ENCODE measurements at places on chromosomes 6 and 20. TPM values are rescaled to one million over a fixed set of nuclear protein-coding genes. Genes with fewer than 3 reads are reported as not detected.

Gene CDKN1A
- total RNA-seq, result 43.6 TPM

DNA sequence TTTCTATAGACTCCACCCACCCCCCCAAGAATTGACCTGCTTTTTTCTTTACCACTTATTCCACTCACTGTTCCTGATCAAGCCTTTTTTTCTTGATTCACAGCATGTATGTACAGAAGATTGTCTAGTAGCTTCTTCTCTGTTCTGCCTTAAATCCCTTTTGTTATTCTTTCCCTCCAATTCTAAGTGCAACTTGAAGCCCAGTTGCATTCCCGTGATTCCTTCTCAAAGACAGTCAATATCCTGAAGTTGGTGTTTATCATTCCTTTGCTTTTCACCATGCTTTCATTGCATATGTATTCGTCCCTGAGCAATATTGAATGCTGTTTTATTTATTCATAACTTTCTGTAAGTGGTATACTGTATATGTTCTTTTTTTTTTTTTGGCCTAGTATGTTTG is 21.0 kb downstream of the XRN2 start:
- H3K4me1 ChIP-seq, result peaks cover 43% of the 10 kb centered on the region
- no peaks in the 10 kb centered on the region for H3K27me3 ChIP-seq
- H3K27ac ChIP-seq, result no peak overlapping the region
- H3K36me3 ChIP-seq, result no peaks in the 10 kb centered on the region

DNA sequence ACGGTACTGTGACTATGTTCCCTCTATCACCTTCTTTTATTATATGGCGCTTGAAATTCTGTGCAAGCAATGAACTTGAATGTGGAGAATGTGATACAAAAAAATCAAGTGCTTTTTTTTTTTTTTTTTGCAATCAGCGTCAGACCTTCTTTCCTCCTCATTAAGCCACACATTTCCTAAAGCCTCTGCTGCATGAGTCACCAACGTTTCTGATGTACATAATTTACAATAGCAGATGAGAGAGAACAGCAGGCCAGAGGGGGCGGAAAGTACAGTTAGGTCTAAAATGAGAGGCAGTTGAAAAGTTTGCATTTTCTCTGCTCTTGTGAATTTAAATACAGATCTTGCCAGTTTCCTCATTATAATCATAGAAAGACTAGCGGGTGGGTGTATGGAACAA is 114.6 kb upstream of the RIPOR2 start:
- peaks cover 4% of the 10 kb centered on the region for H3K4me1 ChIP-seq
- no peaks in the 10 kb centered on the region for H3K36me3 ChIP-seq
- no peak for DNase-seq
- no peak overlapping the region for H3K4me3 ChIP-seq
- H3K27ac ChIP-seq, result no peak overlapping the region

DNA sequence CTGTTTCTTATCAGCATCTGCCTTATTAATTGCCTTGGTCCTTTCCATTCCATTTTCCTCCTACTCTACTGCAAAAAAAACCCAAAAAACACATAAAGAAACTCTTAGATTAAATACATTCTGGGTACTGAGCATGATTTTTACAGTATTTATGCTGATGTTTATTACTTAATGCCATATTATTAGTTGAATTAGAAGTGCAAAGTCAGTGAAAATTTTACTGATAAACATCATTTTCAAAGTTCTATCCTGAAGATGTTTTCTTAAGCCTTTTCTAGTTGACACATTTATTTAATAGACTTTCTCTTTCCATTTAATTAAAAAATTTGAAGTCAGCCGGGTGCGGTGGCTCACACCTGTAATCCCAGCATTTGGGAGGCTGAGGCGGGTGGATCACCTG is 236.0 kb upstream of the RUNX2 start:
- H3K27me3 ChIP-seq, result no peaks in the 10 kb centered on the region
- H3K4me3 ChIP-seq, result no peak overlapping the region
- no peak for DNase-seq
- no peaks in the 10 kb centered on the region for H3K36me3 ChIP-seq

GRCh38 chr20:57408536-57409233 is 17.5 kb downstream of the RBM38 start:
- no peaks in the 10 kb centered on the region for H3K27me3 ChIP-seq
- DNase-seq, result no peak
- H3K4me3 ChIP-seq, result no peak overlapping the region
- peaks cover 12% of the 10 kb centered on the region for H3K4me1 ChIP-seq
- peaks cover 51% of the 10 kb centered on the region for H3K36me3 ChIP-seq
- H3K27ac ChIP-seq, result no peak overlapping the region

DNA sequence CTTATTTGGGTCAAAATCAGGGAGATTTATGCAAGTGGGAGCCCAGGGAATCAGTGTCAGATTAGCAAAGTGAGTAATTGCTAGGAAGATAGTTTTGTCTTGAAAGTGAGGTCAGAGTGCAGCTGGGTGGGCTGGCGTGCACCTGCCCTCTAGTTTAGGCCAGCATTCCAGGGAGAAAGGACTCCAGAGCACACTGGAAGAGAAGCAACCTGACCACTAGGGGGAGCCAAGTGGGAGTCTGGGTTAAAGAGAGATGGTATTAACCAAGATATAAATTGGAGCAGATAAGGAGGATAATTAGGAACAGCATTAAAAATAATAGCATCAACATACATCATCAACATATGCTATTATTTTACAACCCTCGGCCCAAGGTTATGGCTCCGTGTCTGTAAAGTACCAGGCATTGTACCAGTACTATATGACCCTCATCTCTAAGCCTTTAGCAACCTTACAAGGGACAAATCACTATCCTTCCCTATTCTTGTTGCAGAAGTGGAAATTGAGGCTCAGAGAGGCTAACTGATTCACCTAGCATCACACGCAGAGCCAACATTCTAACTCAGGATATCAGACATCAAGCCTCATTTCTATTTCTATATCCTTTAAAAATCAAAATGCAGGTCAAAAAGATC is 57.8 kb downstream of the SLC2A10 start:
- no peaks in the 10 kb centered on the region for H3K4me1 ChIP-seq
- no peak overlapping the region for H3K4me3 ChIP-seq
- H3K27ac ChIP-seq, result no peak overlapping the region
- no peak for DNase-seq
- H3K36me3 ChIP-seq, result no peaks in the 10 kb centered on the region

GRCh38 chr20:37350649-37351574 is 5.0 kb downstream of the SRC start:
- H3K27me3 ChIP-seq, result no peaks in the 10 kb centered on the region
- H3K4me1 ChIP-seq, result no peaks in the 10 kb centered on the region
- H3K4me3 ChIP-seq, result no peak overlapping the region
- no peak for DNase-seq
- no peak overlapping the region for H3K27ac ChIP-seq
